HFFc6 (cell line): ENCODE measurements at places on chromosomes 2 and 18.

DNA sequence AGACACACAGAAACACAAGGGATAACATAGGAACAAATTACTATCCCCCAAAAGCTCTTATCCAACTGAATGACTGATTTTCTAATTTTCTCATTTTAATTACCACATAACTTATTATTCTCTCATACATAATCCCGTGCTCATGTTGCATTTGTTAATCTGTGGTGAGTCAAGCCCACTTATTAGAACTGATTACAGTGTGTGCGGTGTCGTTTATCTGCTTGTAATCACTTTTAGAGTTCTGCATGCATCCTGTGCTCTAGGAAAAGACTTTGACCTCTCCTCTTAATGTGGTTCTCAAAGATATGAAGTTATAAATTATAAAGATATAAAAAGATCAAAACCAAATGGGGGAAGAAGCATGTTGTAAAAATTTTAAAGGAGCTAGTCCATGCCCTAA, 29.7 kb downstream of the CNDP1 start:
- DNase-seq = no peak

- no peak for DNase-seq
Observed at GRCh38 chr2:160502478-160502877, 8.9 kb upstream of the RBMS1 start.

DNA sequence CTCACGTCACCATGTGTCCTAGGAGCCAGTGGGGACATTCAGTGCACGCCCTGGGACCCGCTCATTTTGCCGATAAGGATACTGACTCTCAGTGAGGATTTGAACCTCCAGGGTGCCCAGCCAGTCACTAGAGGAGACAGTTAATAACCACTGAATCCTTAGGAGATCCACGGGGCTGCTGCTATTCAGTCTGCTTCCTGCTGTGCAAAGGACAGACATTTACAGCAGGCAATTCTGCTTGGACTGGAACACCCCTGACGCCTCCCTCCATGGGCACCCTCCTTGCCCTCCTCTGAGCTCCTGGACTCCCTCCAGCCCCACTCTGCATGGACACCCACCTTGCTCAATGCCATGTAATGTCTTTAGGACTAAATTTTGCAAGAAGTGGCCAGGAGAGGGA, 265.5 kb downstream of the EIPR1 start:
- DNase-seq = no peak

DNA sequence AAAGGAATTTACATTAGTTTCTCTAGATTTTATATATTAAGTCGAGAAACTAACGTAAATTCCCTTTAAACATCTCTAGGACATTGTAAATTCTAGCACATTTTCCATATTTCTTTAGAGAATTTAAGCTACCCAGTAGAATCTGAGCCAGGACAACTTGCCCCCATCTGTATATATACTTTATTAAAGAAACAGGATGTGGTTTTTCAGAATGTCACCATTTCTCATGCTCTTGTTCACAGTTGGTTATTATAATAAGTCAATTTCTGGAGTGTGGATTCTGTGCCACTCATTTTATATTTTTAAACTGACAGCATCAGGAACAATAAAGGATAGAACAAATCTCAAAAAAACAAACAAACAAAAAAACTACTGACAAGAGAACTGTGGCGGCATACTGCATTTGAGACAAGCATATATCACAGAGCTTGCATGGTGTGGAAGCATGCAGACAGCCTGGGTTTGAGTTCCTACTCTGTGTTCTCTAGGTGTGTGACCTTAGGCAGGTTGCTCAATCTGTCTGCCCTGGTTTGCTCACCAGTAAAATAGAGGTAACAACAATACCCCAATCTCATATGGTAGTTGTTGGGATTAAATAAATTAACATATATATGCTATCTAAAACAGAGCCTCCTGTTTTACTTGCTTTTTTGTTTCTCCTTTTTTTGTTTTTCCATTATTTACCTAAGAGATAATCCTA, 61.4 kb upstream of the DNER start:
- no peak for DNase-seq
